ENCODE measurements at places on chromosomes 7 and 10.

DNA sequence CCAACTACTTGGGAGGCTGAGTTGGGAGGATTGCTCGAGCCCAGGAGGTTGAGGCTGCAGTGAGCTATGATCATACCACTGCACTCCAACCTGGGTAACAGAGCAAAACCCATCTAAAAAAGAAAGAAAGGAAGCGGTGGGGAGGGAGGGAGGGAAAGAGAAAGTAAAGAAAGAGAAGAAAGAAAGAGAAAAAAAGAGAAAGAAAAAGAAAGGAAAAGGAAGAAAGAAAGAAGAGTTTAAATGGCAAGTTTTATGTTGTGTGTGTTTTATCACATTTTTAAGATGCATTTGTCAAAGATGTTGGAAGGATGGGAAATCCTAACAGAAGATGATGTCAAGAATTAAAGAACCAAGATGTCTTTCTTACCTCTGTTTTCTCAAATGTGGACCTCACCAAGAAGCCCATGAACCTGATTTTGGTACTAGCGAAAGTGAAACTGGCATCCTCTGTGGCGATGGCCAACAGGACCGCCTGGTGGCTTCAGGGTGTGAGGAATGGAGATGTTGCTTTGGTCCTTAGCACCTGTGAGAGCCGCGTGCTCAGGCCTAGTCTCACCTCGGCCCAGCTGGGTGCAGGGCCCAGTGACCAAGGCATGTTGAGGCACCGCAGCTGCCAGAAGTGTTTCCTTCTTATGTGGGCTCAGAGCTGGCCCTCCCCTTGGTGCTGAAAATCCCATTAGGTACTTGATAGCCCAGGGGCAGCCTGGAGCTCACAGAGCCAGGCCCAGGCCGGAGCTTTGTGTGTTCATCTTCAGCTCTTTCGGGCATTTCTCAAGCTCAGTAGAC lies 9.8 kb downstream of the UCMA start:
- no peak for DNase-seq

GRCh38 chr7:127650847-127651555 lies 993 bp upstream of the SND1 start:
- no peak for DNase-seq

DNA sequence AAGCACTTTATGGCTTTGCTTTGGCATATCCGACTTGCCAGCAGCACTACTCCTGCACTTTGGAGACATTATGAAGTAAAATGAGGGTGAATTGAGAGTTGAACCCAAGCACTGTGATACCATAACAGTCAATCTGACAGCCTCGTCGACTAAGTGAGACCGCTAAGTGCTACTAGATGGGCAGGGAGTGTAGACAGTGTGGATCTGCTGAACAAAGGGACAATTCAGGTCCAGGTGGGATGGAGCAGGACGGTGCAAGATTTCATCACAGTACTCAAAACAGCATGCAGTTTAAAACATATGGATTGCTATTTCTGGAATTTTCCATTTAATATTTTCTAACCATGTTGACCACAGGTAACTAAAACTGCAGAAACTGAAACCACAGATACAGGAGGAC lies 20.8 kb upstream of the PRTFDC1 start:
- DNase-seq = no peak

- DNase-seq = no peak
Measured at GRCh38 chr7:98678215-98678614, 61.1 kb downstream of the NPTX2 start.

DNA sequence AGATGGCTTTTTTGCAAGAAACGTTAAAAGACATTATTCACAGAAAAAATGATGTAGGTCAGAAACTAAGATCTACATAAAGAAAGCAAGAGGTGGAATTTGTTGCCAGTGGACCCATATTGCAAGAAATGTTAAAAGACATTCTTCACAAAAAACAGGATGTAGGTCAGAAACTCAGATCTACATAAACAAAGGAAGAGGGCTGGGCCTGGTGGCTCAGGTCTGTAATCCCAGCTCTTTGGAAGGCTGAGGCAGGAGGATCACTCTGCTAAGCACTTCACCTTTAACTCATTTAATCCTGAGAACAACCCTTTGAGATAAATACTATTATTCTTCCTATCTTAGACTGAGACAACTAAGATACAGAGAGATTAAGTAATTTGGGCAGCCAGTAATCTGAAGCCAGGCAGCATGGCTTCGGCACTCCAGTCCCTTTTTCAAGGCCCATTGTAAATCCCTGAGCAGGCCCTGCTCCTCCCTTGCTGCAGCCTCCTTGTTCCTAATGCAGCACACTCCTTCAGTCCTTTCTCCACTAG lies 11.6 kb downstream of the ZFAND4 start:
- DNase-seq = no peak

DNA sequence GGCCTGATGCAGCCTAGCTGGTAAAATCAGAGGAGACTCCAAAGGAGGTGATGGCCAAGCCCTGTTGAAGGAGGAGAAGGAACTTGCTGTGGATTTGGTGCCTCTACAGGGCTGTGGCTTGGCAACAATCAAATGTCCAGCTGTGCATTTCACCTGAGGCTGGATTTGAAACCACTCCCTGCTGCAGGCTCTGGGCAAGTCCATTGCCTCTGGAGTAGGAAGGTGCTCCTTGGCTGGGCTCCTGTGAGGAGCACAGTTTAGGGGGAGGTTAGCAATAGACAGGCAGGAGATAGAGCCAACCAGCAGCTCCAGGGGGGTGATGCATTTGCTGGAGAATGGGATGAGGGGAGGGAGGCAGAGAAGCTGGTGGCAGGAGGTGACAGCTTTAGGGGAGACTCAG lies 26.5 kb downstream of the CDH23 start:
- DNase-seq = no peak

- DNase-seq = no peak
Measured at GRCh38 chr10:117646718-117647117, 104.2 kb downstream of the EMX2 start.

DNA sequence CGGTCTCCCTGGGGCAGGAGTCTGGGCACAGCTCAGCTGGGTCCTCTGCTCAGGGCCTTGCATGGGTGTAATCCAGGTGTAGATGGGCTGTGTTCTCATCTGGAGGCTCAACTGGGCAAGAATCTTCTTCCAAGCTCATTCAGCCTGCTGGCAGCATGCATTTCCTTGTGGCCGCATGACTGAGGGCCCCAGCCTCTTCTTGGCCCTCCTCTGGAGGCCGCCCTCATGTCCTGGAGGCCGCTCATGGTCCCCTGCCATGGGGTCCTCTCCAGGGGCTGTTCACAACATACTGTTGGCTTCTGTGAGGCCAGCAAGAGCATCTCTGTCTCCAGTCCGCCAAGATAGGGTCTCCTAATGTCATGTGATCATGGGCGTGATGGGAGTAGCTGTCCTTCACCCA lies 437.5 kb upstream of the FOXK1 start:
- DNase-seq = no peak

GRCh38 chr10:33100781-33101391 lies 142.9 kb upstream of the ITGB1 start:
- no peak for DNase-seq

GRCh38 chr7:11539853-11540252 lies 292.1 kb downstream of the THSD7A start:
- DNase-seq = no peak

- no peak for DNase-seq
Measured at GRCh38 chr7:31950091-31950755, 120.0 kb downstream of the PDE1C start.

DNA sequence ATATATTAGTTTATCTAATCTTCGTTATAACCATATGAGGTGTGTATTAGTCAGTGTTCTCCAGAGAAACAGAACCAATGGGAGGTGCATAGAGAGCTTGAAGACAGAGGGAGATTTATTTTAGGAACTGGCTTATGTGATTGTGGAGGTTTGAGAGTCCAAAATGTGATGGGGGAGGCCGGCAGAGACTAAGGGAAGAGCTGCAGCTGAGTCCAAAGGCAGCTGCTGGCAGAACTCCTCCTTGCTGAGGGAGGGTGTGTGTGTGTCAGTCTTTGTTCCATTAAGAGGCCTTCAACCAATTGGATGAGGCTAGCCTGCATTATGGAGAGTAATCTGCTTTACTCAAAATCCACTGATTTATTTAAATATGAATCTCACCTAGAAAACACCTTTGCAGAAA lies 165.1 kb downstream of the SH3PXD2A start:
- DNase-seq = no peak

GRCh38 chr10:43584051-43584450 lies 9.6 kb upstream of the ZNF239 start:
- no peak for DNase-seq

DNA sequence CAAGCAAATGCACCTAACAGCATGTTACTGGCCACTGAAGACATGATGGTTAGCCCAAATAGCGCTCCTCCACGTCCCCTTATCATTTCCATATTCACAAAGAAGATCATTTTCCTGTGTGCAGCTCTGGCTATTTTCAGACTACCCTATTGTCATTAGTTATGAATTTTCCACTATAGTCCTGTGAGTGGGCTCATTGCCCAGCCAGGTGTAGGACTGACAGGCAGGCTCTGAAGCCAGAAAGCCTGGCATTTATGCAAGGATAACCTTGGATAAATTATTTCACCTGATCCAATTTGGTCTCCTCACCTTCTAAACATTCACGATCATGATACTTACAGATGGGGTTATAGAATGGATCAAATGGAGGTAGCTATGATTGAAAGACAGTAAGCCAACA lies 104.6 kb downstream of the C10orf90 start:
- no peak for DNase-seq

- no peak for DNase-seq
Measured at GRCh38 chr7:132376361-132377013, 199.8 kb downstream of the PLXNA4 start.

DNA sequence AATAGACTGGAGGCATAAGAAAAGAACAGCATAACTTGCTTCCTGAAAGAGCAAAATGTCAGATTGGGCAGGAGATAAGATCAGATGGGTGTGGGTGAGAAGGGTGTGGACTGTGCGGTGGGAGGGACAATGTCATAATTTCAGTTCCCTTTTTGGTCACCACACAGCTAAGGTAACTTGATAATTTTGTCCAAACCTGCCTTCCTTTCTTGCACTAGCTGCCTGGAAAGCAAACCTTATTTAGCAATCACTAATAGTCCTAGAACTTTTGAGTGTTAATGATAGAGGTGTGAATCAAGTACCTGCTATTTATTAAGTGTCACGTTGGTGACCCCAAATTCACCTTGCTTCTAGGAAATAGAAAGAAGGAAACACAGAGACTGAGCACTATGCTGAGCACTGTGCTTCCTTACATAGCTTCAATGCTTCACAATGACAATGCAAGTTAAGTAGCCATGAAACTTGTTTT lies 72.4 kb upstream of the SP4 start:
- no peak for DNase-seq

GRCh38 chr7:73851410-73852338 lies 9.3 kb upstream of the TMEM270 start:
- DNase-seq = no peak

DNA sequence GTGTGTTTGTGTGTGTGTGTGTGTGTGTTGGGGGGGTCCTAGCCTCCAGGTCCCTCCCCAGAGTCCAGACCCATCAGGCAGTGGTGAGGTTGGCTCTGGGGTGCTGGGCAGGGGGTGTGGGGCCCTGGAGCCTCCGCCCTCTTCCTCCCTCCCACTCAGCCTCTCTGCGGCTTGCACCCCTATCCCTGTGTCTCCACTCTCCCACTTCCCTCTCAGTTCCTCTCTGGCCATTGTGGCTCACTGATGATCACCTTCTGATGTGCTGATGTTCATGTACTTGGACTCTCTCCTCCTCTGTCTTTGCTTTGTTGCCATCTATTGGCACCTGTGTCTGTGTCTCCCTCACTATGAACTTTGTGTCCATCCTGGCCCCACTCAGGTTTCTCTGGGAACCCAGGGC lies 298.7 kb downstream of the ZEB1 start:
- DNase-seq = no peak

DNA sequence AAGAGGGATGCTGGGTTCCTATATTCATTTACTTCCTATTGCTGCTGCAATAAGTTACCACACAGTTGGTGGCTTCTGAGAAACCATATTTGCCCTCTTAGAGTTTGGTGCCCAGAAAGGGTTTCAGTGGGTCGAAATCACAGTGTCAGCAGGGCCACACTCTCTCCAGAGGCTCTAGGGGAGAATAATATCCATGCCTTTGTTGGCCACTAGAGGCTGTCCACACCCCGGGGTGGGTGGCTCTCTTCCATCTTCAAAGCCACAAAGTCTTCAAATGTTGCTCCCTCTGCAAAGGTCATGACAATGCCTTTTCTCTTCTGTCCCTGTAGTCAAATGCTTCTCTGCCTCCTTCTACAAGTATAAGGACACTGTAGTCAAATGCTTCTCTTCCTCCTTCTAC lies 989.4 kb downstream of the CCSER2 start:
- no peak for DNase-seq

DNA sequence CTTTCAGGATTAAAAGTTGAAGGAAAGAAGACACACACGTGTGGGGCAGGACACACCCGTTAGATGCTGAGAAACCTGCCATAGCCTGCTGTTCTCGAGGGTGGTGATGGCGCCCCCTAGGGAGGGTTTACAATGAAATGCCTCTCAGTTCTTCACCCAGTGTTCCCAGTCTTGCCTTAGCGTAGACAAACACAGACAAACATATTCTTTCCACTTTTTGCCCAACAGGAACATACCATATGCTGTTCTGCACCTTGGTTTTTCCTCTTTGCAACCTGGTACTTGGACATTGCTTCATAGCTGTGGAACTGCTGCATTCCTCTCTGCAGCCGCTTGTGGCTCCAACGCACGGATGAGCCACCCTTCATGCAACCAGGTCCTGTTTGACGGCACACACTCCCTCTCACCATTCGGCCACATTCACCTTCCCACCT lies 23.3 kb upstream of the HSPA12A start:
- no peak for DNase-seq

DNA sequence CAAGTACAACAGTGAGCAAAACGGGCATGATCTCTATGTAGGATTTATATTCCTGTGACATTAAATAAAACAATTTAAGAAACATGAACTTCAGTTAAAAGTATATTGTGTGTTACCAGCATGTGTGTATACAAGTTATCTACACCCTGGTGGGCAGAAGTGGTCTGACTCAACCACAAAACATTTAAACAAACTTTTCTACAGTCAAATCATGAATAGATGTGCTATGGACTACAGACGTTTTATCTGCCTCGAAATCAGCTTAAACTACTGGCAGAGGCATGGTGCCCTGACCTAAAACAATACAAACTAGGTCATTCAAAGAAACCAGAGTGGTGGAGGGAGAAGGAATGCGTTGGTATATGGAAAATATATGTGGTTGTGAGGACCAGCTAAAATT lies 3.6 kb downstream of the ARL3 start:
- no peak for DNase-seq

DNA sequence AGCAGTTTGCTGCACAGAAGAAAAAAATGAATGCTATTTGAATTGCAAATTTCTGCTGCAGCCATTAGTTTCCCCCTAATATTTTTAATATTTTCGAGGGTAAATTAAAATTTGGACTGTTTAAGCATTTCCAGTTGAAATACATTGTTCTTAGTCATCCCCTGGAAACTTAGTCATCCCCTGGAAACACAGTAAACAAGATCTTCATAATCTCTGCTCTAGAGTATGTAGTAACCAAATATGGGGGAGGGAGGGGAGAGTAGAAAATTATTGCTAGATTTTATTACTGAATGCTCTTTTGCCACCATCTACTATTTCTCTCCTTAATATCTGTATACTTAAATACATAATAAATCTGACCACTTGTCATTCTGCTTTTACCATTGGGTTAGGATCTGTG lies 1053.3 kb downstream of the SORCS1 start:
- DNase-seq = no peak

- DNase-seq = no peak
Measured at GRCh38 chr10:2798336-2799022, 268.9 kb upstream of the PFKP start.

- DNase-seq = no peak
Measured at GRCh38 chr7:91228927-91229558, 35.2 kb upstream of the FZD1 start.

Measured in T follicular helper cell (primary cell).